ENCODE measurements at places on chromosomes 1 and 21. TPM values are rescaled to one million over a fixed set of nuclear protein-coding genes. Genes with fewer than 3 reads are reported as not detected.

The C8B gene
- polyA plus RNA-seq = not detected

- no peak for DNase-seq
Measured at GRCh38 chr1:232293361-232293760, 336.6 kb downstream of the SIPA1L2 start.

The PEX11B gene
- polyA plus RNA-seq = 60.7 TPM

DNA sequence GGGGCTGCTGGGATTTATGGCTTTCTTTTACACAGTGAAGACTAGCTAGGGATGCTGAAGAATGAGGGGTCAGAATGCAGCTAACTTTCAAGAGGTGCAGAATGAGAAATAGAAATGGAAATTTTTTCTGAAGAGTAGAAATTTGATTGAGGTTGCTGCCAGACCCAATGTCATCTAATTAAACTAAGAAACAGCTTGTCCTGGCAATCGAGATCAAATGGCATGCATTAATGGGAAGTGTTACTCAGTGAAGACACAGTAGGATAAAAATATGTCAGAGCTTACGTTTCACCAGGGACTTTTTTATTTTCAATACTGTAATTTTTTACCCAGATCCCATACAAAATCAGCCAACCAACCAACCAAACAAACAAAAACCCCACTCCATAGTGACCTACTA lies 306.0 kb downstream of the GRIK1 start:
- DNase-seq = no peak

DNA sequence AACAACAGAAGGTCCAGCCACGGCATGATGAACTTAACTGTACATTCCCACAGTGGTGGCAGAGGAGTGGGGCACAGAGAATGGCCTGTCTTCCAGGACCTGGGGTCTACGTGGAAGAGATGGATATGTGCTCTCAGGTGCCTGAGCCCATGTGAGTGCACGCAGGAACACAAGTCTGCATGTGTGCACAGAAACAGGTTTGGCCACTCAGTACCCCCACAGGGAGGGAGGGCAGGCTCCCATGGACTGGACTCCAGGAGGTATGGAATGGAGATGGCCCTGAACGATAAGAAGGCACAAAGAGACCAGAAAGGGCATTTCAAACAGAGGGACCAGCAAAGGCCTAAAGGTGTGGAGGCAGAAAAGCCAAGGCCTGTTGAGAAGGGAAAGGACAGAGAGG lies 10.8 kb downstream of the COL9A2 start:
- DNase-seq = no peak

- DNase-seq = no peak
Measured at GRCh38 chr21:22650226-22650625, 1652.0 kb downstream of the NCAM2 start.

GRCh38 chr1:103362348-103363007 lies 163.0 kb upstream of the RNPC3 start:
- DNase-seq = no peak

DNA sequence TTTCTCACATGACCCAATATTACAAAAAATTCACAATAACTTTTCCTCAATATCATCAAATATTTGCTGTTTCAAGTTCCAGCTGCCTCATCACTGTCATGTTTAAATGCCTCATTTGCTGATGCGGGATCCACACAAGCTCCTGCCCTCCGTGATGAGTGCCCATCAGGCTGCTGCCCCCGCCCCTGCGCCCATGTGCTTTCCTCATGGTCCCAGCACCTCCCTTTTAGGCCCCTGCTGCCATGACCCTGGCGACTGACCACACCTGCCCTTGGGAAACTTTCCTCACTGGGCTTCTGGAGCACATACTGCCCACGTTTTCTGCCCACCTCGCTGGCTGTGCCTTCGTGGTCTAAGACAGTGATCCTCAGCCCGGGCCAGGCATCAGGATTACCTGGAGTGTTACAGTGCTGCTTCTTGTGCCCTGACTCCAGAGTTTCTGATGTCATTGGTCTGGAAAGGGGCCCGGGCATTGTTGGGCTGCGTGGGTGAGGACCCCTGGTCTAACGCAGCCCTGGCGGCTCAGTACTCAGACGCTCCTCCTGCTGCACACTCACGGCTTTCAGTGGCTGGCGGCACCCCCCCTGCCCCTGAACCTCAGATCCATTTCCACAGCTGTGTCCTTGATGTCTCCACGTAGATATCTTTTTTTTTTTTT lies 20.5 kb downstream of the PLEKHM2 start:
- no peak for DNase-seq

The NHLH1 gene
- polyA plus RNA-seq = 0.22 TPM

DNA sequence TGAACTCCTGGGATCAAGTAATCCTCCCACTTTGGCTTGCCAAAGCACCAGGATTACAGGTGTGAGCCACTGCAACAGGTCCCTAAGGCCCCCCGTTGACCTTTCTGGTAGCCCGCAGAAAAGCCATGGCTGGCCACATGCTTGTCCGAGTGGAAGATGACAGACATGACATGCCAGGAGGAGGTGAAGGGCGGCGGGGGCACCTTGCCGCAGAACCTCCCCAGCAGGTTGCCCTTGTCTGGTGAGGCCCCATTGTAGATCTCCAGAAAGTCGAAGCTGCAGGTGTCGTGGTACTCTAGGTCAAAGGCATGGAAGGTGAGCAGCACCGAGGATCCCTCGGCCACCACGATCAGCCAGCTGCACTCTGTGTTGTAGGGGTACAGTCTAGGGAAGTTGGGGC lies 8.4 kb downstream of the CDCP2 start:
- no peak for DNase-seq

GRCh38 chr1:163076446-163076845 lies 7.3 kb downstream of the RGS4 start:
- DNase-seq = no peak

Data from left kidney (tissue), 8 donors.